ENCODE measurements at places on chromosomes 5 and 9.

DNA sequence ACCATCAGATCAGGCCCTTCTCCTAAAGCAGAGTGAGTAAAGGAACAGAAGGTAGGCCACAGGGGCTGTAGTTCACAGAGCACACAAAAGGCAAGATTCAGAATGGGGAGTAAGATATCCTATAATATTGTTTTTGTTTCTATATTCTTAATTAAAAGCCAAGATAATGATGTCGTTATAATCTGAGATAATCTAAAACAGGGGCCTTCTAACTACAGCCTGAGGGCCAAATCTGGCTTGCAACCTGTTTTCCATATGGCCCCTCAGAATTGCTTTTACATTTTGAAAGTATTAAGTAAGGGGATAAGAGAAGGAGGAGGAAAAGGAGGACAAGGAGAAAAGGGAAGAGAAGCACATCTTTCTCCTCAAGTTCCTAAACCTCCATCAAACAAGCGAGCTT lies 435.8 kb downstream of the CSNK1G3 start:
- no peak for DNase-seq

- DNase-seq = no peak
Measured at GRCh38 chr5:93926831-93927620, 185.6 kb upstream of the POU5F2 start.

DNA sequence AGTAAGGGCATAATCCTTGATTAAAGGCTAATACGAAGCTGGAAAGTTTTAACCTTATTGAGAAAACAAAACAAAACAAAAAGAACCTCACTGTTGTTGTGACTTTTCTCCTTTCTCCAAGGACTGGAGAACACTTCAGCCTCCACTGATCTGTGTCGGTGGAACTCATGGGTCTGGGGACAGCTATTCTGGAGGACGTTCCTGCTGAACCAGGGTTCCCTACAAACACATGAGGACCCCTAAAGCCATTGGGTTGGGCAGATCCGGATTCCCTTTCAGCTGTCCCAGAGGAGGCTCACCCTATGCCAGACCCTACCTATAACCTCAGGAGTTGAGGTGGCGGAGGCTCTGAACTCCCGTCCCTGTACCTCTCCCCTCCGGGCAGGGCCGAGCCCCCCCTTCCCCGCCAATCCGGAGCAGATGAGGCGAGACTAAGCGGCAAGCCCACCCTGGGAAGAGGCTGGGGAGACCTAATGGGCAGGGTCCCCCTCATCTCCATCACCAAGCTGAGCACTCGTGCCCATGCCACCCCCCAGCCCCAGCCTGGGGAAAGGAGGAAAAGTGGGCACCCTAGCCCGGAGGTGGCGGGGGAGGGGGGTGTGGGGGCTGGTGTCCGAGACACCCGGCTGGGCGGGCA lies 1.6 kb upstream of the TCF7 start:
- DNase-seq = no peak

DNA sequence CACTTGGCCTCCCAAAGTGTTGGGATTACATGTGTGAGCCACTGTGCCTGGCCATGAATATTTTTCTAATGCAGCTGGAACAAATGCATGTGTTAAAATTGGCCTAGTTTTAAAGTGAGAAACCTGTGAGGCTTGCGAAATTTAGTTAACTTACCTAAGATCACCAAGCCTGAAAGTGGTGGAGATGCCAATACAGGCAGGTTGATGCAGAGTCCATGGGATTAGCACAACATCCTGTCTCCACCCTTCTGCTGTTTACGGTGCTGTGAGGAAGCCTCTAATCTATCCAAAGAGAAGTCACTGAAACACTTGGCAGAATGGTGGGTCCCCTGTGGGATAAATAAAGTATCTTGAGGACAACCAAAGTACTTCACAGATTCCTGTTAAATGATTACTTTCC lies 98.2 kb downstream of the PCSK5 start:
- no peak for DNase-seq

DNA sequence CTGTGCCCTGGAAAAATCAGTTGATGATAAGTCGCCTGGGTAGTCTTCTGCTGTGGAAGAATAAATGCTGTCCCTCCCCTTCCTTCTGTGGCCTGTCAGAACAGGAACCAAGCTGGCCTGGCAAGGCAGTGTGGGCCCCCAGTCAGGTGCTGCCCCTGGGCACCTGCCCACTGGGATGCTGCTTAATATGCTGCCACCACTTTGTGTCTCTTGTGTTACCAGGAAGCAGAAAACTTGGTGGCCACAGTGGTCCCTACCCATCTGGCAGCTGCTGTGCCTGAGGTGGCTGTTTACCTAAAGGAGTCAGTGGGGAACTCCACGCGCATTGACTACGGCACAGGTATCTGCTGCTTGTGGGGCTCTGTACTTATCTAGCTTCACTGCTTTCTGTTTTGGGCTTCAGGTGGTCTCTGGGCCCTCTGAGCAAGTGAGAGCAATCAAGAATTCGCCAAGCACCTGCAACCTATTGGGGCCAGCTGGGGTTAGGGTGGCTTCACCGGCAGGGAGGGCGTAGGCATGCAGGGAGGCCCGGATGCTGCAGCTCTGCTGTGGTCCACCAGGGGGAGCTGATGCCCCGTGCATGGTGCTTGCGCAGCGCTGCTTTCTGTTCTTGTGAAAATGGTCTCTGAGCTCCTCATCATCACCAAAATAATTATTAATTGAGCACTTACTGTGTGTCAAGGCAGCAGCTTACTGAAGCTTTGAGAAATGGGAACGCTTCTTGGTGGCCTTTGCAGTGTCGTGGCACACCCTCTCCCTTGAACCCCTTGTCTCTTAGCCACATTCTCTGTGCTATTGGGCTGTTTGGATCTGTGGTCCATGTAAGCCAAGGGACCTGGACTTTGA lies 20.3 kb downstream of the PTPA start:
- DNase-seq = no peak

GRCh38 chr5:1437226-1437829 lies 7.9 kb downstream of the SLC6A3 start:
- DNase-seq = no peak

DNA sequence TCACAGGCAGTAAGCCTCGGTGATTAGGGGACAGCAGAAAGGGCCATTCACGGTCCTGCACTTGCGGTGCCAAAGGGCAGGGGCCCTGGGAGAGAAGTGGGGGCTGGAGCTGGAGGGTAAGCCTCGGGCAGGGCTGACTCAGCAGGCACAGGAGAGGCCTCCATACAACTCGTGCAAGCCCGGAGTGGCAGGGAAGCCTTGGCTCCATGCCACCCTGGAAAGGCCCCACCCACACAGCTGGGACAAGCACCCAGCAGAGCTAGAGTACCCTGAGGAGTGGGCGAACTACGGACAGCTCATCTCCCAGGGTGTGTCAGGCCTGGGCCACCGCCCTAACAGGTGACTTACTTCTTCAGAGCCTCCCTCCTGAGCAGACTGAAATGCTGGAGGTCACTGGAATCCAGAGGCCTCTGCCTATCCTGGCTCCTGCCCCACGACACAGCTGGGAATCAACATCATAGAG lies 5.6 kb upstream of the CAMK2A start:
- no peak for DNase-seq

DNA sequence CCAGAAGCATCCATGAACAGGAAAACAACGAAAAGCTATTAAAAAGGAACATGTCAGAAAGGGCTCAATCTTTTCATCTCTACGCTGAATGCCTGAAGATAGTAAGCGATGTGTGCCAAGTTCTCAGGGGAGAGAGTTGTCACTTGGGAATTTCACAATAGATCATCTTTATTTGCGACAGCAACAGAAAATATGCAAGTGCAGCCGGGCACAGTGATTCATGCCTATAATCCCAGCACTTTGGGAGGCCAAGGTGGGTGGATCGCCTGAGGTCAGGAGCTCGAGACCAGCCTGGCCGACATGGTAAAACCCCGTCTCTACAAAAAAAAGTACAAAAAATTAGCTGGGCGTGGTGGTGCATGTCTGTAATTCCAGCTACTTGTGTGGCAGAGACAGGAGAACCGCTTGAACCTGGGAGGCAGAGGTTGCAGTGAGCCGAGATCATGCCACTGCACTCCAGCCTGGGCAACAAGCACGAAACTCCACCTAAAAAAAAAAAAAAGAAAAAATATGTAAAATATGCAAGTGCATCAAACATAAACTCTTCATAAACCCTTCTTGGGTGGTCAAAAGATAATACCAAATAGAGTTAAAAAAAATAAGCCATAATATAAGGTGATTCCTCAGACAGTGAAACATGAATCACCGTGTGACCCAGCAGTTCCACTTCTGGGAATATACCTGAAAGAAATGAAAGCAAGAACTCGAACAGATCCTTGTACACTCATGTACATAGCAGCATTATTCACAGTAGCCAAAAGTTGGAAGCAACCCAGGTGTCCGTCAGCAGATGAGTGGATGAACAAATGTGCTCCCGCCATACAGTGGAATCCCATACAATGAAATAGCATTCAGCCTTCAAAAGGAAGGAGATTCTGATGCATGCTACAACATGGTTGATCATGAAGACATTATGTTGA lies 16.2 kb downstream of the SFXN1 start:
- no peak for DNase-seq

All from thoracic aorta (tissue), 2 donors.